Activated CD8-positive, alpha-beta memory T cell treated with anti-CD3 and anti-CD28 coated beads for 1 hour (primary cell): ENCODE measurements at places on chromosomes 2 and 18.

- DNase-seq, result no peak
Observed at GRCh38 chr2:241803387-241804325, 5.3 kb upstream of the NEU4 start.

GRCh38 chr18:77124452-77124922 lies 8.1 kb downstream of the MBP start:
- no peak for DNase-seq

DNA sequence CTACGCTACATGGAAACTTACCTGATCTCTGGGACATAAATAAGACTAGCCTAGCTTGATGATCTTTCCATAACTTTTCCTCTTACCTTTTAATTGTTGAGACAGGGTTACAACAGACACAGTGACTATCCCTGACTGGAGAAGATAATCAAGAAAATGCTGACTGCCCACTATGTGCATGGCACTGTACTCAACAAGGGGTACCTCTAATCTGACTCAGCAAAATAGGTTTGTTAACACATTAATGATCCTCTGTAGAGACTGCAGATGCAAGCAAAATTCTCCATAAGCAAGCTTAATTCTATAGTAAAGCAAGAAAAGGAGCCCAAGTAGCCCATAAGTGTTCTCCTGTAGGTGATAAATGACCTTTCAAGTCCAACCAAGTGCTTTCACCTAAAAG lies 25.5 kb downstream of the ACVR1C start:
- DNase-seq, result no peak

- DNase-seq, result no peak
Observed at GRCh38 chr2:85327160-85327821, 498 bp downstream of the TGOLN2 start.

GRCh38 chr18:11668441-11669169 lies 20.5 kb upstream of the GNAL start:
- no peak for DNase-seq

DNA sequence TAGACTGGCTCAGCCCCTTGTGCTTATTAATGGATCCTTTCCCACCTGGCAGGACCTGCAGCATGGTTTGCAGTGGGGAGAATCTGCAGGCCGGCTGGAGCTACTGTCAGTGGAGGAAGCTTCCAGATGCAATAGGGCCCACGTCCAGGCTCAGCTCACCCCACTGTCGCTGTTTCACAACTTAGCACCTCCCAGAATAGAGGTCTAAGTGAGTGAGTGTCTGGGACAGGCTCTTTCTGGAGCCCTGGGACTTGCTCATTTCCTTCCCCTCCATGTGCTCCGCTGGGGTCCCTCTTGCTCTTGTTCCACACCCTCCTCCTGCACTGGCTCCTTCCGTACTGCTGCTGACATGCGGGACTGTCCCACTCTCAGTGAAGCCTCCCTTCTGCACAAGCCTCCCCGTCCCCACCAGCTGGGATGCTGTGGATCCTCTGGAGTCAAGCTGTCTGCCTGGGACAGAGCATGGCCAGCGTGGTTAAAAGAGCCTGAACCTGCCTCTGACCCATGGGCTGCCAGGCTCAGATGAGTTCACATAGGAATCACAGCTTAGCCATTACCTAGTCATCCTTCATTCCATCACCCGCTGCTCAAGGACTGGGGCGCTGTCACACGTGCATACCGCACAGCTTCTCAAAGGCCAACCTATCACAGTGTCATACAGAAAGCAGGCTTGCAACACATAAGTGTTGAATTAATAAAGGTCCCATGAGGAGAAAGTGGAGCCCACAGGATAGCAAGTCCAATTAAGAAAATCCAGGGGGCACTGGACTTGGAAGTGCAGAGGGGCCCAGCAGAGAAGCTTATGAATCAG lies 135.9 kb downstream of the ACKR3 start:
- DNase-seq, result no peak

DNA sequence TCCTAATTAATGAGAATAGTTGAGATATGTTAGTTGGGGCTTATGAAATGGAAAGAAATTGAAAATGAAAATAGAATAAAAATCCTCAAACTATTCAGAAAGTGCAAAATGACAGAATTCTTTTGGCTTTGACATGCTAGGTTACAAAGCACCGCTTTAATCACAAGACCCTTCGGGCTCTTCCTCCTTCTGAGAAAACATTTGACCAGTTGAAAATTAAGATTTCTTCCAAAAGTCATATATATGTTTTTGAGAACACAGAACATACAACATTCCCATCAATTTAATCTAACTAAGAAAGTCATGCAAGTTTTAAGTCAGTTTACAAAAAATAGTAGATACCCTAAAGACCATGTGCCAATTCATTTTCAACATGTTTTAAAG lies 2.2 kb upstream of the SLC40A1 start:
- no peak for DNase-seq

GRCh38 chr2:113124181-113124961 lies 3.0 kb upstream of the IL1RN start:
- no peak for DNase-seq

DNA sequence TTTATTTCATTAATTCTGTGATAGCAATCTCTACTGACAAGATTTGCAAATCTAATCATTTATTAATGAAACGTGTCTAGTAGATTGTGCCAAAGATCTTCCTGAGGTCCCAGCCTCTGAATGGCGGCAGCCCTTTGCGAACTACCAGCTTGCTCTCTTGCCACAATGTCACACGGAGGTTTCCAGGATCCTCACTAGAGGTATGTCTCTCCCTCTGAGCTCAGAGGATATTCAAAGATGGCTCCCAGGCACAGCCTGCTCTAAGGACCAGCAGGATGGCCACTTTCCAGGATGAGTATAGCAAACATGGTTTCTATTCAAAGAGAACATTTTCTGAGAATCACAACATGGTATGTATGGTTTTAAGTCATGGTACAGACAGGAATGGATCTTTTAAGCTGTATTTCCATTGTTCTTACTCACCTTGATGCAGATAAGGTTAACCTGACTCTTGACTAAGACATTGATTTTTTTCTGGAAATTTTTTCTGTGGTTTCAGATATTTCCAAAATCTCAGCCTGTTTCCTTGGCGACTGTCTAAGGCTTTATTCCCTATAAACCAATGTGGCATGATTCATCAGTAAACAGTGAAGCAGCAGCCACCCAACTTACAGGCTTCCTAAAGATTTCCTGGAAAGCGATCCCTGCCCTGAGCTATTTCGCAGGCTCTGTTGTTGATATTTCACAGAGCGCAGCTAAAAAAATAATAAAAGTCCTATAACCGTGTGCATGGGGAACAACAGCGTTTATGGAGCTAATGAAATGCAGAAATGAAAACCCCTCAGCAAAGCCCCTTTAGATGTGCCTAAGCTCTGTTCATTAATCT lies 54.1 kb upstream of the KLF7 start:
- no peak for DNase-seq

DNA sequence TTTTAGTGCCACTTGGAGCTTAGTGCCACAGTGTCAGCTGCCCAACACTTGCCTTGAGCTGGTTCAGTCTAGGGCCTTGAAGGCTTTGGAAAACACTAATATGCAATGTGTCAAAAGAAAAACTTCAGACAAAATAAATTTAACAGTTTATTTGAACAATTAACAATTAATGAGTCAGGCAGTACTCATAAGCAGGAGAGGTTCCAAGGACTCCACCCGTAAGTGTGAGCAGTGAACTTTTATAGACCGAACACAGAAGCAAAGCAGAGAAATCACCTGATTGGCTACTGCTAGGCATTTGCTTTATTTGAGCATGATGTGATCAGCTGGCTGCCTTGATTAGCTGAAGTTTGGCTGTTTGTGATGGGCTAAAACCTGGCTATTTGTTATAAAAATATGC lies 49.5 kb upstream of the TBC1D8 start:
- no peak for DNase-seq

DNA sequence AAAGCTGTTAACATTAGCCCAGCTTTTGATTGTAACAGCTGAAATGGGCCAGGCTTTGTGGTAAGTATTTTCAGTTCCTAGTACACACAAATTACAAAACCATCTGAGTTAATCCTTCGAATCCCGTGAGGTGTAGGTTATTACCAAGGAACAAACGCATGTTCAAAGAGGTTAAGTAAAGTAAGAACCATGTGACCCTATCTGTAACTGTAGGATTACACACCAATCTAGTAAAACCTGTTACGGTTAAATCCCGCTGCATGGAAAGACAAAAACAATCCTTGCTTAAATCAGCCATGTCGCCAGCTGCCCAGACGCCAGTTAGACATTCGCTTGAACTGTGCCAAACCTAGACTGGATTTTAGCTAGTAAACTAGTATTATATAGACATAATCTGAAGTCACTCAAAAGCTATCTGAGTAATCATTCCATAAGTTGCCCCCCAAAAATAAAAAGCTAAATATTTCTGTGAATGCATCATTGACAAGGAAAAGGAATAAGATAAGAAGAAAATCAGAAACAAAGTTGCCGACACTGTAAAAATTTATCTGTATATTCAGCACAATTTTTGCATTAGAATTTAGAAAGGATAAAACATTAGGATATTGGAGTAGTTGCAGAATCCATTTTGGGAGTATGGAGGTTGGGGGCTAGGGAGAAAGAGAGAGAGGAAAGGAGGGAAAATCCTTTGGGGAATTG lies 638.0 kb downstream of the CNTNAP5 start:
- no peak for DNase-seq
